ENCODE measurements at places on chromosomes 6 and 20.

GRCh38 chr20:12970372-12970821 is 38.4 kb upstream of the SPTLC3 start:
- peak; percentile 13 for DNase-seq

DNA sequence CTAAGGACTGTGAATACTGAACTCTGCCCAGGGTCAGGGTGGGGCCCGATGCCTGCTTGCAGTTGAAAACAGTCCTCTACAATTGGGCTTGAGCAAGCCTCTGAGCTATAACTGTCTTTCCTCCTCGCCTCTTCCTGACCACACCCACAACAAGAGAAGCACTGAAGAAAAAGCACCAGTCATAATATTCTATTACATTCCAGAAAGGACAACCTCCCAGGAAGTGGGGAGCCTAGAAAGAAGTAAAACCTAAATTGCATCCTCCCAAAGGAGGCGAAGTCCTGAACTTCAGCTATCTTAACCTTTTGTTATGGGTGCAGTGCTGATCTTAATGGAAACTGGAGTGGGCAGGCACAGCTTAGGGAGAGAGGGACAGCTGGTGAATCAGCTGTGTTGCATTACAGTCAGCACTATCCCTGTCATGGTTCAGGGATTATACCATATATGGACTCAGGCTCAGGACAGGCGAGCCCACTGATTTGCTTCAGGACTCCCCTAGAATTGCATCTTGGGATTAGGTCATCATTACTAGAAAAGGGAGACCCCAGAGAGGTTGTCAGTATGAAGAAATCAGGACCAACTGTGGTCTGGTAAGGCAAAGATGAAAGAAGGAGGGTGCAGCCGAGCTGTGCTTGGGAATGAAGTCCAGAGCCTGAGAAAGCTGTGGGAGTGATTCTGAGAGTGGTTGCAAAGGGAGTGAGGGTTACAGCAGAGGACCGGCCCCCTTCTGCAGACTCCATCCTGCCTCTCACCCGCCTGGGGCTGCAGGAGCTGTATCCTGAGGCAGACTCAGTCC is 18.3 kb upstream of the TRAM2 start:
- DNase-seq = no peak

DNA sequence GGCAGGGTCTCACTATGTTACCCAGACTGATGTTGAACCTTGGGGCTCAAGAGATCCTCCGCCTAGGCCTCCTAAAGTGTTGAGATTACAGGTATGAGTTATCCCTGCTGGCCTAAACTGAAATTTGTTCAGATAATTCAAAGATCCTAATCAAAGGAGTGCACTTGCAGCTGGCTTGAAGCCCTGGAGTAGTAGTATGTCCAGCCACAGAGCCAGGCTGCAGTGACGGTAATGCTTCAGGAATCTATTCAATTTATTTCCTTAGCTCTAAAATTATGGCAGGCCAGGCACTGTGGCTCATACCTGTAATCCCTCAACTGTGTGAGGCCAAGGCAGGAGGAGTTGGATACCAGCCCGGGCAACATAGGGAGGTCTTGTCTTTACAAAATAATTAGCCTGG is 1.4 kb upstream of the DDX43 start:
- no peak for DNase-seq

GRCh38 chr6:136323431-136324112 is 33.9 kb upstream of the BCLAF1 start:
- DNase-seq = no peak

GRCh38 chr20:12044969-12045368 is 127.3 kb downstream of the BTBD3 start:
- DNase-seq = no peak

GRCh38 chr6:109096208-109096607 is 901 bp downstream of the CEP57L1 start:
- DNase-seq = no peak

- DNase-seq = no peak
Observed at GRCh38 chr6:31691078-31691463, 10.2 kb upstream of the LY6G5C start.

Data from Panc1 (cell line).